ENCODE measurements at places on chromosomes 1 and 21.

DNA sequence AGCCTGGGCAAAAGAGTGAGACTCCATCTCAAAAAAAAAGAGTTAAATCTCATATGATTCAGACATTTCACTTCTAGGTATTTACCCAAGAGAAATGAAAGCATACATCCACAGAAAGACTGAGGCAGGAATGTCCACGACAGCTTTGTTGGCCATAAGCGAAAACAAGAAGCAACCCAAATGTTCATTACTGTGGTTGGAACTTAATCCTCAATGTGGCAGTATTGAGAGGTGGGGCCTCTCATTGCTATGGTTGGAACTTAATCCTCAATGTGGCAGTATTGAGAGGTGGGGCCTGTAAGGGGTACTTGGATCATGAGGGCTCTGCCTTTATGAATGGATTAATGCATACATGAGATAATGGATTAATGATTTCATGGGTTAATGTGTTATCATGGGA lies 15.2 kb downstream of the C21orf58 start:
- no peak for DNase-seq

DNA sequence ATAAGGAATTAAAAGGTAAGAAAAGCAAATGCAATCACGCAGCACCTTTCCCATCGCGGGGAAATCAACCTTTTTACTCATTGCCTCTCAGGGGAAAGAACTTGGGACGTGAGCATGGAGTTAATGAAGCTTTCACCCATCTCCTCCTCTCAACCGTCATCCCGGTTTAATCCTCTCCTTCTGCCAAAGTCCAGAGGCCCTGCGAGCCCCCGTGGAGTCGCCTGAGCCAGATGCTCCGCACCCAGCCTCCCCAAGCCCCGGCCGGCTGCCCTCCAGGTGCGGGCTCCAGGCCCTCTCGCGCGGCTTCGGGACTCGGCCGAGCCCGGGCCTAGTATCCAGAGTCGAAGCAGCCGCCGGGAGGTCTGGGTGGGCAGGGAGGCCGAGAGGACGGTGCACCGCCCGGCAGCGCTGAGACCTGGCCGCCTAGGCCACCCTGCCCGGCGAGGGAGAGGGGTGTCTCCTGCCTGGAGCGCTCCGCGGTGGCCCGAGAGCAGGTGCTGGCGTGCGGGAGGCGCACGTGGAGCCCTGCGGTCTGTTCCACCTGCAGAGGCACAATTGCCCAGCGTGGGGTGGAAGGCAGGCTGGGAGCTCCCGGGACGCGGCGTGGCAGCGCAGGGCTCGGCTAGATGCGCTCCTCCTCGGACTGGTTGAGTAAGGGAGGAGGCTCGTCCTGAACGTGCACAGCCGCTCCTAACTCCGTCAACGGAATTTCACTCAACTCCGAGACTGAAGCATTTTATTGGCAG lies 218.5 kb downstream of the SDCCAG8 start:
- DNase-seq = no peak

DNA sequence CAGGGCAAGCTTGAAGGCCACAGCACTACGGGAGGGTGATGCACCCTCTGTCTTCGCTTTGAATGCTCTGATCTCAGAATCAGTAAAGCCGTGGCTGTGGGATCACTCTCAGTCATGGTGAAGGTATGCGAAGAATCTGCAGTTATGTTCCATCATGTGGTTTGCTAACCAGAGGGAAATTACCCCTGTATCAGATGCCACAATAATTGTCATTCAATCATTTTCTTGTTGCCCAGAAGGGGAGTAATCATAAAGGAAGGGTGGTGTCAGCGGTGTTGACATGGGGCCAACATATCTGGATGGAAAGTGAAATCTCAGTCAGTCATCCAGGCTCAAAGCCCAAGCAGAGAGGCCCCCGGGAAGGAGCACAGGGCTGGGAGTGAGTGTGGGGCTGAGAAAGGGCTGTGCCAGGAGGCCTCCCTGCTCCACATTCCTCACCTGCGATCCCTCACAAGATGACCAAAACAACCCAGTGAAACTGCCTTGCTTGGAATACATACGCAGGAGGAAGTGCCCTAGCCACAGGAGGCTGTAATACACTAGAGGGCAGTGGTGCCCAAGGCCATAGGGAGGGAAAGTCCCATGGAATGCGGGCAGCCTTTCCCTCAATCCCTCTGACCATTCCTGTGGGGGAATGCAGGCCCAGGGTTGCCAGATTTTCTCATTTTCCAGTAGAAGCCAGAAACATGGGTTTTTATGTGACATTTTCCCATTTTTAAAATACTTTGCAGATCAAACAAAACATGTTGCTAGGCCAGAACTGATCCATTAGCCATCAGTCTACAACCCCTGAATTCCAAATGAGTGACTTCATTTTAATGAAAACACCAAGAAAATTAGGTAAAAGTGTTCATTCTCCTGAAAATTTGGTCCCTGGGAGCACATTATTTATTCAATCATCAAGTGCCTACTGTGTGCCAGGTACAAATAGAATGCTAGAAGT lies 95.7 kb upstream of the VANGL1 start:
- no peak for DNase-seq

- no peak for DNase-seq
Observed at GRCh38 chr21:21332492-21332891, 334.3 kb downstream of the NCAM2 start.

DNA sequence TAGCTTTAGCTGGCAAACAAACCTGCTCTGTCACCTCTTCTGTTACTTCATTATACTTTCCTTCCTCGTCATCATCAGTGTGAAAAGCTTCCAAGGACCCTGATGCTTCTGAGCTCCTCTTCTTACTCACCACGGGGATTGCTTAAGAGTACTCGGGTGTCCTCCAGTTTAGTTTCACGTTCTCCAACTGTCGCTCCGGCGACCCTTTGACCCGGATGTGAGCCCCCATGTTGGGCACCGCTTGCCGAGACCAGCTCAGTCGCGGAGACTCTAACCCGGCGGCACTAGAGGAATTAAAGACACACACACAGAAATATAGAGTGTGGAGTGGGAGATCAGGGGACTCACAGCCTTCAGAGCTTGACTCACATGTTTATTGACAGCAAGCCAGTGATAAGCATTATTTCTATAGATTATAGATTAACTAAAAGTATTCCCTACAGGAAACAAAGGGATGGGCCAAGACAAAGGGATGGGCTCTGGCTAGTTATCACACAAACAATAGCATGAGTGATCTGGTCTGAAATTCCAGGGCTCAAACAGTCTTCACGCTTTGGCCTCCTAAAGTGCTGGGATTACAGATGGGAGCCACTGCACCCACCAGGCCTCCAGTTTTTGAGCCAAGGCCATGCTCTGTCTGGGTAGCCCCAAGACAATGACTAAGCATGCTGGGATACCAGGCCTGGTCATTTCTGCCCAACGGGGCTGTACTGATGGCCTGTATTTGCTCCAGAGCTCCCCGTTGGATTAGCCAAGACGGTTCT lies 30.1 kb upstream of the ENO1 start:
- no peak for DNase-seq

DNA sequence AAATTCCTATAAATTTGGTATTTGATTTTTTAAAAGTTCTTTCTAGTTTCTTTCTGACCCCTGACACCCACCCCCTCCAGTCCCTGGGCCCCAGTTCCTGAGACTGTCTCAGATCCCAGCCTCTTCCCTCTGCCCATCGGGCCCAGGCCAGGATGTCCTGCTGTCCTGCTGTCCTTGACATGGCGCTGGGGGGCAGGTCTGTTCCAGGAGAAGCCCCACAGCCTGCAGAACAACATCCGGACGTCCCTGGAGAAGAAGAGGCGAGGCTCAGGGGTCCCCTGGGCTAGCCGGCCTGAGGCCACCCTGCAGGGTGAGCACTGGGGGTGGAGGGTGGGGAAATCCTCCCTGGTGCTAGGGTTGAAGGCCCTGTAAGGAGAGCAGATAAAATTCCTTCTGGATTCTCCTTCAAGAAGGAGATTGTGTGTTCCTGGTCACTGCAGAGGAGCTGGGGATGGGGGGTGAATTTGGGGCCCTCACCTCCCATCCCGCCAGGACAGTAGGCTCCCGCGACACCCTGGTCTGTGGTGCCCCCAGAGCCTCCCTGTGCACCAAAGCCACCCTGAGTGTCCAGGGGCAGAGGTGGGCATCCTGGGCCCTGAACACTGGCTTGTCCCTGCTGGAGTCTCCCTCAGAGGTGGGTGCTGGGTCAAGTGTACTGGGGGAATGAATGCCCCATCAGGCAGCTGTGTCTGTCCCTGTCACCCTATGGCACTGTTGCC lies 45.0 kb downstream of the DISP3 start:
- DNase-seq = no peak

DNA sequence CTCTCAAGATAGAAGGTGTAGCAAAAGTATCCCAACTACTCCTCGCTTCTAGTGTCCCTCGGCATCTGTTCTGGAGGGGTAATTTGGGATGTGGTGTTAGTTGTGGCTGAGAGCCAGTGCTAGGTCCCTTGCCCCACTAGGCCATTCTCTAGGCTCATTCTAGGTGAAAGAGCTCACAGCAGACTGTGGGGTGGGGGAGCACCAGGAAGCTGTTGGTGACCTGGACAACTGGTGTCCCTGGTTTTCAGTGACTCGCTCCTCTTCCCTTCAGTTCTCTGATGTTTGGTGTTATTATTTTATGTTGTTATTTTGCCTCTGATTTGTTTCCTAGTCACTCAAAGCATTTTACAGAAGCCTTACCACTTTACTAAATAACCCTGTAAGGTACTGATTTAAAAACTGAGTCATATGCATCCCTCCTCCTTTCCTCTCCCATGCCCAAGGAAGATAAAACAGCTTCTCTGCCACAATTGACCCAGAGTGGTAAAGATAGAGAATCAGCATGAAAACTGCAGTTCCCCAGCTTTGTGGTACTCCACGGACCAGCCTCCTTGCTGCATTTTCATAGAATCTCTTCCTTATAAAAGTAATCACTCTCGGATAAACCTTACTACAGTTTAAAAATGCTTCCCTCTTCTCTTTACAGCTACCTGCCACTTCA lies 14.1 kb downstream of the DYRK3 start:
- no peak for DNase-seq

GRCh38 chr1:63435161-63435560 lies 67.7 kb downstream of the ALG6 start:
- DNase-seq = no peak

GRCh38 chr21:27802816-27803475 lies 836.1 kb upstream of the ADAMTS5 start:
- DNase-seq = no peak

Measured in stimulated activated CD4-positive, alpha-beta T cell treated with anti-CD3 and anti-CD28 coated beads, TNF-alpha, amount 100 ng/mL, for 1 hour (primary cell).